ENCODE measurements at places on chromosomes 3 and 15.

GRCh38 chr15:57751177-57751800 is 44.8 kb downstream of the POLR2M start:
- DNase-seq: peak; percentile 82

DNA sequence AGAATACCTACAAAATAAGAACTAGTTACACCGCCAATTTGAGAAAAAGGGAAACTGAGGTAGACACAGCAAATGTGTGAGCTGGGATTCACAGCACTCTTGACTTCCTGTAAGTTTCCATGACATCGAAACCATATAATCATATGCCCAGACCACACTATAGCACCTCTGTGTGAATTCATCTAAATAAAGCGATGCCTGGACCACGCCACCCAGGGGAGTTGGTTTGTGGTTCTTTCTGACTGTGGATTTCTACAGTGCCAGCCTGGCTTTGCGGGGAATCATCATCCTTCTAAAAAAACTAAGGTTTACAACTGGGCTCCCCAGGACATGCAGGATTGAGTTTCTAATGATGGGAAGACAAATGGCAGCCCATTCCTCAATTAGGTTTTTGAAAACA is 23.5 kb upstream of the CA12 start:
- no peak for DNase-seq

GRCh38 chr3:148881286-148881685 is 16.2 kb downstream of the CPA3 start:
- no peak for DNase-seq

- no peak for DNase-seq
These were observed 103.0 kb downstream of the CORO2B start for GRCh38 chr15:68681836-68682235.

DNA sequence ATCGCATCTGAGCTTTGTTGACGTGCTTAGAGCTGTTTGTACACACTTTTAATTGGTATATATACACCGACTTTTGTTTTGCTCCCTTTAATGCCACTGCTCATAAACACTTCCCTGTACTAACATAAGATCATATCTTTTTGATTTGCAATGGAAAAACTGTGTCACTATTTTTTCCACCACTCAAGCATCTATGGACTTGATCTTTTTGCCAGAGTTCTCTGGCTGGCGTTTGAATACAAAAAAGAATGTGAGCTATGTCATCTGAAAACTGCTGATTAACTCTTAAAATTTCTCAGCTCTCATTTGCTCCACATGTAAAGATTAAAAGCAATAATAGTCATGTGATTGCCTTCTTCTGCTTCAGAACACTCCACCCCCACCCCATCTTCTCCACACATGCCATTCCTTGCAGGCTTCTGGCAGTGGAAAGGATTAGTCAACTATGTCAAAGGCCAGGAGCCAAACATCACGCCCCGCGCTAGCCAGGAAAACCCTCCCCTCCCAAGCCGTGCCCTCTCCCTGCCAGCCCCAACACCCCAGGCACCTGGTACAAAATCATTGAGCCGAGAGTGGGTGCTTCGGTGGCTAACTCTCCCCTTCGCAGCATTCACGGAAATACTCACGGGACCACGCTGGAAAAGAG is 123.4 kb upstream of the MEF2A start:
- no peak for DNase-seq

- no peak for DNase-seq
These were observed 35.8 kb upstream of the CTDSPL start for GRCh38 chr3:37825744-37826400.

DNA sequence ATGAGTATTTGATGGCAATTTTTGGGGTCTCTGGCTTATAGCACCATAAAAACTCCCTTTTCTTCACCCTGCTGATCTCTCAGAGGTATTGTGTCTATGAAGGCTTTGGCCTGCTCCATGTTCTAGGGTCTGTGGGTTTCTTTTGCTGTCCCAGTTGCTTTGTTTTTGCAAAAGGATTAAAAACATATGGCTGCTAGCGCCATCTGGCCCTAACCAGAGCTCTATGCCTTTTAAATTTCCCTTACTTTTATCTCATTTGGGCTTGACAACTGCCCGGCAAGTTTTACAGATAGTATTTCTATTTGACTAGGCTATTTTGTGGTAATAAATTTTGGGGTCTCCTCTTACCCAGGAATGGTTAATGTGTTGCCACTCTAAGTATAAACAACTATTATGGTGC is 6.4 kb upstream of the GHRL start:
- DNase-seq: no peak

- DNase-seq: no peak
These were observed 265.0 kb downstream of the OPA1 start for GRCh38 chr3:193857996-193858395.

GRCh38 chr15:78192826-78193594 is 41.4 kb downstream of the ACSBG1 start:
- DNase-seq: no peak

GRCh38 chr3:129878355-129878754 is 15.2 kb downstream of the TMCC1 start:
- DNase-seq: no peak

DNA sequence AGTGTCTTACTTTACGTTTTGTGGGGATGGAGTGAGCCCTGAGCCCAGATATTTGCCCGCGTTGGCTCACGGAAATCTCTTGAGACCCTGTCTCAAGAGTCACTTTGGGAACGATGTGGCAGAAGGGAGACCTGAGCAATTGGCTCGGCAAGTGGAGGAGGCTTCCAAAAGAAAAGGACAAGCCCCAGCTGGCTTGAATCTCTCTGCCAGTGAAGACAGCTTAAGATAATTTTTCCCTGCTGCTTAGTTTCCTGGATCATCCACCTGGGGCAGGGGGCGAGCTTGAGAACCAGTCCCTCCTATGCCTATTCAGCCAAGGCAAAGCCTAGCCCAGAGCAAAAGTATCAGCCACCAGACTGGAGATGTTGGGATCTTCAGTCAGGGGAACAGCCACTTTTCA is 708 bp downstream of the SEC22A start:
- peak; percentile 1 for DNase-seq

- no peak for DNase-seq
These were observed 128.0 kb downstream of the ATP8B4 start for GRCh38 chr15:49990835-49991545.

DNA sequence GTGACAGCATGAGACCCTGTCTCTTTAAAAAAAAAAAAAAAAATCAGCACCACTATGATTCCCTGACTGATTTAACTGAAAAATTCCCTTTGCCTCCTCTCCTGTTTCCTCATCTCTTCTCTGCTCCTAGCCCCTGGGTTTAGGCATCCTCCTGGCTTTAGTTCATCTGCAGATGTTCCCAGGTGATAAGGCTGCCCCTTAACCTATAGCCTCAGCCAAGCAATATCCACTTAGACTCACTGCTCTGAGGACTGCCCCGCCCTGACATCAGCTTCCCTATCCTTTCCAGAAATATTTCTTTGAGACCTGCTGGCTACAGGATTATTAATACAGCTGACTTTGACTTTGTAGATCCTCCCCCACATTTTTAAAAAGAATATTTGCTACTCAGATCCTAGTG is 39.4 kb upstream of the HACD2 start:
- DNase-seq: no peak

DNA sequence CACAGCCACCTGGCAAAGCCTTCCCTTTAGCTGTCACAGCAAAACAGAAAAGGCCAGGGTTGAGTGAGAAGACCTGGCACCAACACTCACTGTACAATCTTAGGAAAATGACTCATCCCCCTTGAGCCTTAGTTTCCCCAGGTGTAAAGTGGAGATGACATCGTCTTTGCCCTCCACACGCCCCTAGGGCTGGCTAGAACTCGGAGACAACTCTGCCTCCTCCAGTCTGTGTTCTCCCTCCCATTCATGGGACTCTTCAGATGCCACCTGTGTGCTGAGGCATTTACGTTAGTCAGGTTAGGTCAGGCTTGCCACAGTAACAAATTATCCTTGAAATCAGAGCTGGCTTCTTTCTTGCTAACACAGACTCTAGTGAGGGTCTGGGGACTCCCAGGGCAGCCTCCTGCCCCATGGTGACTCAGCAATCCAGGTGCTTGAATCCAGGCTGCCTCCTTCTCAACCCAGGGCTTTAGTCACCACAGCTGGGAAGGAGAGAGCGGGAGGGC is 252.6 kb downstream of the PLCL2 start:
- no peak for DNase-seq

DNA sequence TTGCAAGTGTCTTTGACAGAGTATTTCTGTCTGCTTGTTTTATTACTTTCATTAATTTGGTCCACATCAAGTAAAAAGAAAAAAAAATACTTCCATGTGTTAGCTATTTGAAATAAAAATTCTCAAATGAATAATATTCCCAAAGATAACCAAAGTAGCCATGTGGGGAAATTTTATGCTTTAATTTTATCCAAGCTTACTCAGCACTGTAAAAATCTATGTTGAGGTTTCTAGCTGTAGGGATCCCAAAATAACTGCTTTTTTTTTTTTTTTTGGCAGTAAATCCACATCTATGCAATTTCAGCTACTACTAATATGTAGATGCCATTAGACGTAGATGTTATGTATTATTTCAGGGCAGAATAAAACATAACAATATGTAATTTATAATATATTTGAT is 35.4 kb upstream of the CNTN6 start:
- DNase-seq: no peak

- no peak for DNase-seq
These were observed 101.1 kb downstream of the ADCY5 start for GRCh38 chr3:123347691-123348264.

GRCh38 chr3:25907081-25907480 is 117.2 kb downstream of the OXSM start:
- DNase-seq: peak; percentile 14

- no peak for DNase-seq
These were observed 64.8 kb upstream of the RAP2B start for GRCh38 chr3:153097213-153097612.

DNA sequence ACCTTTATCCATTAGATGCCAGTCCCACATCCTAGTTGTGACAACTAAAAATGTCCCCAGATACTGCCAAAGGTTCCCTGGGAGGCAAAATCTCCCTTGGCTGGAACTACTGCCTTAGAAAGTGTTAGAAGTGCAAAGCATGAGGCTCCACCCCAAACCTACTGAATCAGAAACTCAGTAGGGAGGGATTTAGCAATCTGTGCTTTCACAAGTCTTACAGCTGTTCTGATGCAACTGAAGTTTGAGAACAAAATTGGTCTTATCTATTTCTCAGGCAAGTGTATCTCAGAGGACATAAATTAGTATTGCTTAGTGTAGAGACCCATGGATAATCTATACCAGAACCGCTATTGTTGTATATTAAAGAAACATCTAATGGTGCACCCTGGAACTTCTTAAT is 70.2 kb downstream of the CLDN1 start:
- DNase-seq: no peak

GRCh38 chr3:130956281-130956680 is 62.4 kb downstream of the ATP2C1 start:
- DNase-seq: no peak

DNA sequence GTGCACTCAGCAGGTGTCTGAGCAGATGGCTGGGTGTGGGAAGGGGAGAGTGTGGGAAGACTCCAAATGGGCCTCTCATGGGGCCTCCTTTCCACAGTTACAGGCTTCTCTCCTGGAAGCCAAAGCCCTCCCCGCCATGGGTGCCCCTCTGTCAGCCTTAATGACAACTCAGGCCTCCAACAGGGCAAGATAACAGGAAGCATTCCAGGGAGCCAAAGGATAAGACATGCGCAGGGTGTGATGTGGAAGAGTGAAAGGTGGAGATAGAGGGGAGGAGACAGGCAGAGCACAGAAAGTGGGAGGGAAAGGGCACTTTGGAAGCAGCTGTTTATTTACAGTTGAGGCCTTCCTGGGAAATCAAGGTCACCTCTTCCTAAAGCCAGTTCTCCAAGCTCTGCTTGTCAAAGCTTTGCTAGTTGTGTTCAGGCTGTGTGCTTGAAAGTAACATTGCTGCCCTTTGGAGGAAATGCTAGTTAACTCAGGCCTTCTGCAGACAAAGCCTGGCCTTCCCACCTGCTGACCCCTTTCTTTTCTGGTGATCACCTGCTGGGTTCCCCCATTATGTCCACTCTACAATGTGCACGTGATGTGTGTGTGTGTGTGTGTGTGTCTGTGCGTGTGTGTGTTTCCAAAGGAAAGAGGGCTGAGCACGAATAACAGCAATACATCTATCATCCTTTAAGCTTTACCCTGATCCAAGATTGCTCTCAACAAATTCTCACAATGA is 35.2 kb upstream of the SMAD3 start:
- no peak for DNase-seq

- no peak for DNase-seq
These were observed 235.7 kb downstream of the SATB1 start for GRCh38 chr3:18189282-18190050.

DNA sequence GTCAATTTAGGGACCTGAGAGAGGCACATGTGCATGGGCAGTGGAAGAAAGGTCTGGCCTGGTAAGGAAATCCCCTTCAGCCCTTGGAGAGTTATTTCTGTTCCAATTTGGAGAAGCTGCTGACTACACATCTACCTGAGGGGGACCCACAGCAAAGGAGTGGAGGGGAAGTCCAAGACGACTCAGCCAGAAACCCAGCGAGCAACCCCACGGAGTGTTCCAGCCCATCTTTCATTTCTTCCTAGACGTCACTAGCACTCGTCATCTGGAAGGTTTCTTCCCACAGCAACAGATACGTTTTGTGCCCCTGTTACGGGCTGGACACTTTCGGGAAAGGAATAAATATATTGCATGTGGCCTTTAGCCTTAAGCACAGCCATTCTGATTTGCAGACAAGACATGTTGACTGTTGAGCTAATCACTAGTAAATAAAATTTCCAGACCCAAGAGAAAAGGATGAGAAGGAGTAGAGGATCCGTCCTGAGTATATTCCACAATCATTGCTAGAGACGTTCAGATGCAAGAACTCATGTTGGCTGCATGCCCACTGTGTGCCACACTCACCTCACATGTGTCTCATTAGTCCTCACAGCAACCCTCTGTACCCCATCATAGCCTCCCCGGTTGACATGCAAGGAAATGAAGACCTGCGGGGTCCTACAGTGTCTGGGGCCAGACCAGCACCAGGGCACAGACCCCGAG is 7.8 kb upstream of the FAM174B start:
- no peak for DNase-seq

- no peak for DNase-seq
These were observed 2.3 kb upstream of the ZNF589 start for GRCh38 chr3:48238531-48239085.

- no peak for DNase-seq
These were observed 9.7 kb downstream of the RTP4 start for GRCh38 chr3:187377842-187378241.

DNA sequence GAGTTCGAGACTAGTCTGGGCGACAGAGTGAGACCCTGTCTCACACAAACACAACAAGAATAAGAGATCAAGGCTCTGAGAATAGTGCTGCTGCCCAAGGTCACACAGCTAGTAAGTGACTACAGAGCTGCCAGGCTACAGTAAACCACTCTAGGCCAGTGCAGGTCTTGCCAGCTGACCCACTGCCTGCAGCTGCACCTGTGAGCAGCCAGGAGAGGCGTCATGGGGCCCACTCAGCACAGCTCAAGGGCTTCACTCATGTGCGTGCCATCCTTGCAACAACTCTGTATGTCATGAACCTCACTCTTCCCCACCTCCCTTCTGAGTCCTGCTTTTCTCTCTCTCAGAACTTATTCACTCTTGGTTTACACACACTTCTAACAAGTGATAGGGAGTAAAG is 176.7 kb downstream of the SMAD6 start:
- no peak for DNase-seq
